Smooth muscle cell of bladder (primary cell): ENCODE measurements at places on chromosomes 16 and 17. TPM values are rescaled to one million over a fixed set of nuclear protein-coding genes. Genes with fewer than 3 reads are reported as not detected.

Gene ALDH3A2
- total RNA-seq, result 37.8 and 57.2 TPM in 2 replicates

Gene ZSCAN10
- not detected in 2 replicates for total RNA-seq

Gene CD7
- 0.09 and 0.14 TPM in 2 replicates for total RNA-seq

Gene LITAFD
- total RNA-seq, result not detected in 2 replicates

Gene CCL16
- not detected in 2 replicates for total RNA-seq

Gene MT1X
- 14.1 and 38.0 TPM in 2 replicates for total RNA-seq

Gene TTYH2
- 2.4 and 2.9 TPM in 2 replicates for total RNA-seq

Gene NUDT16L1
- 23.8 and 28.0 TPM in 2 replicates for total RNA-seq

Gene KRTAP1-5
- total RNA-seq, result 0.57 and 0.83 TPM in 2 replicates

Gene CCL1
- total RNA-seq, result not detected in 2 replicates

Gene PGAP3
- 10.8 and 15.0 TPM in 2 replicates for total RNA-seq

Gene MYO15A
- 0.55 and 0.85 TPM in 2 replicates for total RNA-seq

Gene HSD17B2
- total RNA-seq, result 4.4 and 132 TPM in 2 replicates
